MM.1S (cell line): ENCODE measurements at places on chromosomes 3 and 15.

GRCh38 chr3:69535613-69536012 lies 149.7 kb upstream of the FRMD4B start:
- no peak for DNase-seq

DNA sequence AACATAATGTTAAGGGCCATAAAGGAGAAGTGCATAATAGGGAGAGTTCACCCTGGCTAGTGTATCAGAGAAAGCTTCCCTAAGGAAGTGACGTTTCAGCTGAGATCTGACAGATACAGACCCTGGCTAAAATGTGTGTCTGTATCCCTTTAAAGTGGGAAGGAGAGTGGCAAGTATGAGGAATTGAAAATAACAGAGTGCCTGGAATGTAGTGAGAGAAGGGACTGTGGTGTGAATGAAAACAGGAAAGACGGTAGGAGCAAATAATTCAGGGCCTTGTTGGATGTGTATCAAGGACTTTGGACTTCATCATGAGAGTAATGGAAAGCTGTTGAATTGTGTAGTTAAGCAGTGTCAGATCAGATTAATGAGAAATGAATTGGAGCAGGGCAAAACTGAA lies 30.5 kb downstream of the NEO1 start:
- DNase-seq = no peak

DNA sequence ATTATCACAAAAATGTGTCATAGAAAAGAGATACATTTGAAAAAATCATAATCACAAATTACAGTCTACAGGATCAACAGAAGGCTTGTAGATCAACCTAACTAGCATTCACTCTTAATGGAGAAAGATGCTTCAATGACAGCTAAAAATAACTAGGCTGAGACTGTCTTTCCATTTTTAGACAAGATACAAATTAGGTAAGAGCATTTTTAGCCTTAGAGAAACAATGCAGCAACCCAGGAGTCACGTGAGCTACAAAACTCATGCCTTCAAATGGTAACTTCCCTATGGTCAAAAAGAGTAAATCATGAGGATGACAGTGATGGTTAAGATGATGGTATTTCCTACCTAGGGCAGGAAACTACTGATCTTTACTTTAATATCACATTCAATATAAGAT lies 415.4 kb downstream of the MAGI1 start:
- peak; percentile 45 for DNase-seq

- DNase-seq = no peak
Observed at GRCh38 chr15:72785432-72785831, 1.9 kb upstream of the ADPGK start.

GRCh38 chr3:141343865-141344271 lies 24.4 kb upstream of the ZBTB38 start:
- DNase-seq = no peak

GRCh38 chr3:24004171-24004938 lies 59.3 kb downstream of the NR1D2 start:
- DNase-seq = peak; percentile 23

GRCh38 chr3:21059404-21059803 lies 691.6 kb downstream of the ZNF385D start:
- DNase-seq = no peak

DNA sequence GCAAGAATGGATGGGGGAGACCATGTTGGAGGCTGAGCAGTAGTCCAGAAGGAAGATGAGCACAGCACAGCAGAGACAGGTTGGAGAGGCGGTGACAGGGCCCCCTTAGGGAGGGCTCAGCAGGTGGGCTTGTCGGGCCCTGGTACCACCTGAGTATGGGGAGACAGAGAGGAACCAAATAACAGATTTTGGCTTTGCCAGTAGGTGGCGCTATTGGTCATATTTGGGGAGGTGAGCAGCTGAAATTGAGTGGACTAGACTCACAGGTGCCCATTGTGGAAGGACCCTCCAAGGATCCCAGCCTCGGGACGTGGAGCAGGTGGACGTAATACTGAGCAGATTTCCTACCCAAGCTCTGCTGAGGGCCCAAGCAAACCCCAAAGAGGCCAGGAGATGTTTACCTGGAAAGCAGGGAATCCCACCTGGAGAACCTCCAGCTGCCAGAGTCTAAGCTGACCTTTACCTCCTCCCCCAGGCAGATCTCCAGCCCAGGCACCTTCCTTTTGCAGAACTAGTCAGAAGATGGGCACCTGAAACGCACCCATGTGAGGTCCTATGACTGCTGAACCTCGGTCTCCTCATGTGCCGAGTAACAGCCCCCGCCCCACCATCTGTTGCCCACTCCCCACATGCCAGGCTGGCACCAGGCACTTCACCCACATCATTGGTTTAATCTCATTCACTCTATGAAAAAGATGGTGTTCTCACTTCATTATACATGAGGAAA lies 24.6 kb upstream of the CORO2B start:
- peak; percentile 66 for DNase-seq

DNA sequence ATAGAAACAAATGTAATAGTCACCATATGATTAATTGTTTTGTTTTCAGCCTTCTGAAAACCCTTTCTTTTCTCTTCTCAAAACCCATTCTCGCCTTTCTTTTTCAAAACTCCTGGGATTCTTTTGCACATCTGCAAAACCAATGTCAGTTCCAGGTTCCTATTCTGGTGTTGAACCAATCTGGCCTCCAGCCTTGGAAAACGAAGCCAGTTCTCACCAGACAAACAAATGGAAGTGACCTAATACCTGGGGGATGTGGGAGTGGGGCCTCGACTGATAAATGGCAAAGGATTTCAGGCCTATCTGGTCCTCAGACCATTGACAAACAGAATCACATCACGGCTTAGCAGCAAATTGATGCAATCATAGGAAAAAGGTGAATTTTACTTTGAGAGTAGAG lies 73.0 kb downstream of the COL8A1 start:
- DNase-seq = peak; percentile 3

- DNase-seq = no peak
Observed at GRCh38 chr3:99625643-99626416, 12.6 kb upstream of the COL8A1 start.

- no peak for DNase-seq
Observed at GRCh38 chr3:48592519-48593087, 2.5 kb downstream of the COL7A1 start.

DNA sequence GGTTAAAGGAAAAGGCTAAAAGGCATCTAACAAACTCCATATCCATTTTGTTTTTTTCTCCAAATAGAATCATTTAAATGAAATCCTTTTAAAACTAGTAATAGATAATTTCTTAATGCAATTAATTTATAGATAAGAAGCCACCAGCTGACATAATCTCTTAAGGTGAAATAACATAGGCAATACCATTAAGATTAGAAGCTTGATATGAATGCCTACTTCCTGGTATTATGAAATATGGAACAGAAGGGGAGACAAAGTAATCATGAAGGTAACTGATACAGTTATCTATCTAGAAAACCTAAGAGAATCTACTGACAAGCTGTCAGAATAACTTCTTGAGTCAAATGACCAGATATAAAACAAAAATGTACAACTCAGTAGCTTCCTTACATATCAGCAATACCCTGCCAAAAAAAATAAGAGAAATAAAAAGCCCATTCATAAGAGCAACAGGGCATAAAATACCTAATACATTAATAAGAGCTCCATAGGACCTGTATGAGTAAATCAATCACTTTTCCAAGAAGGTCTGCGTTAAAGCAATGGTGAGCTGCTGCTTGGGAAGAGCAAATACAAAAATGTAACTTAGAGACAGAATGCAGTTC lies 10.7 kb downstream of the EHD4 start:
- DNase-seq = no peak
